ENCODE measurements at places on chromosomes 2 and 18. TPM values are rescaled to one million over a fixed set of nuclear protein-coding genes. Genes with fewer than 3 reads are reported as not detected.

- H3K36me3 ChIP-seq, result no peaks in the 10 kb centered on the region
- no peaks in the 10 kb centered on the region for H3K27me3 ChIP-seq
- H3K4me1 ChIP-seq, result no peaks in the 10 kb centered on the region
- DNase-seq, result no peak
Measured at GRCh38 chr2:179376881-179377280, 112.2 kb upstream of the SESTD1 start.

GRCh38 chr2:164794432-164795231 is 47.0 kb downstream of the COBLL1 start:
- DNase-seq, result no peak
- peak overlapping the region; percentile 14 for H3K27ac ChIP-seq
- H3K36me3 ChIP-seq, result no peaks in the 10 kb centered on the region
- no peaks in the 10 kb centered on the region for H3K27me3 ChIP-seq

- H3K4me3 ChIP-seq, result peak overlapping the region; percentile 89
- peaks cover 15% of the 10 kb centered on the region for H3K4me1 ChIP-seq
- DNase-seq, result no peak
- H3K27ac ChIP-seq, result peak overlapping the region; percentile 95
- H3K36me3 ChIP-seq, result no peaks in the 10 kb centered on the region
Measured at GRCh38 chr2:48315896-48316194, 214.1 kb upstream of the STON1 start.

- H3K27me3 ChIP-seq, result no peaks in the 10 kb centered on the region
- H3K36me3 ChIP-seq, result no peaks in the 10 kb centered on the region
- DNase-seq, result no peak
Measured at GRCh38 chr18:61080954-61081528, 252.2 kb upstream of the CDH20 start.

DNA sequence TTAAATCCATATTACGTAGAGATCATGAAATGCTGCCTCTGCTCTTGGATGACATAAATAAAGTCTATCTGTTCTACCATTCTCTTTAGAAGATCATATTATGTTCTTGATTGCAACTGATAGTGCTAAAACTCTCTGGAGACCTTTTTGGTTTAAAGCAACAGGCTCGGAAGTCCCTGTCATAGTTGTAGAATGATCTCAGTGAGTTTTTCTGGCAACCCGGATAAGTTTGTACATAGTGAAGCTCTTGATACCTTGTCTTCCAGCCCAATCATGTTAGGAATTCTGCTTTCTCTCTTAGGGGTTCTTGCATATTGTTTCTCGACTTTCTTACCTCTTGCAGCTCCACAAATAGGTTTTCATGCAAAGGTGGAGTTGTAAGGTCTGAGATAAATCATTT is 156.1 kb downstream of the TTC27 start:
- H3K4me1 ChIP-seq, result no peaks in the 10 kb centered on the region
- no peak for DNase-seq
- H3K27ac ChIP-seq, result no peak overlapping the region

DNA sequence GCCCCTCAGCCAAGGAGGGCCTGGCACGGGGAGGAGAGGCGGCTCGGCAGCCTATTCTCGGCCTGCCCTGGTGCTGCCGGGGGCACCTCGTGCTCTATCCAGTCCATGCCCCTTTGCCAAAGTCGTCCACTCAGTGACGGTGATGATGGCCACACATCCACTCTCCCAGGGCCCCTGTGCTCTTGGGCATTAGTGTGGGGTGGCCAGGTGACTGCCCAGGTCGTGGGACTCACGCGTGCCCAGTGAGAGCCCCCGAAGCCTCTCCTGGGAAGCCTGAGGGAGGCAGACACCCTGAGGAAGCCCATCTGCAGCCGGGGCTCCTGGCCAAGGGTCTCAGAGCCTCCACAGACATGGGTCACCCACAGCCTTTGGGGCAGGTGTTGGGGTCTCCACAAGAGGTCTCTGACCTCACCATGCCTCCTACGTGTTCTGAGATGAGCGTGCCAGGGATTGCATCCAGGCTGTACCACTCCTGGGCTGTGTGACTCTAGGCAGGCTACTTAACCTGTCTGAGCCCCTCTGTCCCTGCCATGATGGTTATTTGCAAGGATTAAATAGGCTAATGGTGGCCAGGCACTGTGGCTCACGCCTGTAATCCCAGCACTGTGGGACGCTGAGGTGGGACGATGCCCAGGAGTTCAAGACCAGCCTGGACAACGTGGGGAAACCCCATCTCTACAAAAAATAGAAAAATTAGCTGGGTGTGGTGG is 12.9 kb downstream of the RAMP1 start:
- H3K4me3 ChIP-seq, result no peak overlapping the region
- H3K4me1 ChIP-seq, result no peaks in the 10 kb centered on the region
- H3K27me3 ChIP-seq, result no peaks in the 10 kb centered on the region
- no peaks in the 10 kb centered on the region for H3K36me3 ChIP-seq
- DNase-seq, result peak; percentile 63
- H3K27ac ChIP-seq, result peak overlapping the region; percentile 97

DNA sequence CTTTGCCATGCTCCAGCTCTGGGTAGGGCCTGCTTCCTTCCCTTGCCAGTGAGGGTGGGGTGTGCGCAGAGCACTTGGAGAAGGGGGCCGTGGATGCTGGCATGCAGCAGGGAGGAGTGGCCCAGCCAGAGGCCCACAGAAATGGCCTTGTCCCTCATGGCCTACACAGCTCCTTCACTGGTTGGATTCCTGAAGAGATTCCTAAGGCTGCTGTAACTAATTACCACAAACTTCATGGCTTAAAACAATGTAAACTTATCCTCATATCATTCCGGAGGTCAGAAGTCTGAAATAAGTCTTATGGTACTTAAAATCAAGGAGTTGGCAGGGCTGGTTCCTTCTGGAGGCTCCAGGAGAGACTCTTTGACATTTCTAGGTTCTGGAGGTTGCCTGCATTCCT is 195.2 kb downstream of the GLI2 start:
- no peaks in the 10 kb centered on the region for H3K27me3 ChIP-seq
- no peaks in the 10 kb centered on the region for H3K36me3 ChIP-seq
- H3K27ac ChIP-seq, result no peak overlapping the region
- H3K4me3 ChIP-seq, result no peak overlapping the region

- H3K4me1 ChIP-seq, result peaks cover 69% of the 10 kb centered on the region
- no peak overlapping the region for H3K27ac ChIP-seq
- no peak for DNase-seq
- H3K4me3 ChIP-seq, result no peak overlapping the region
- no peaks in the 10 kb centered on the region for H3K36me3 ChIP-seq
Measured at GRCh38 chr2:101770726-101771125, 73.2 kb downstream of the MAP4K4 start.

DNA sequence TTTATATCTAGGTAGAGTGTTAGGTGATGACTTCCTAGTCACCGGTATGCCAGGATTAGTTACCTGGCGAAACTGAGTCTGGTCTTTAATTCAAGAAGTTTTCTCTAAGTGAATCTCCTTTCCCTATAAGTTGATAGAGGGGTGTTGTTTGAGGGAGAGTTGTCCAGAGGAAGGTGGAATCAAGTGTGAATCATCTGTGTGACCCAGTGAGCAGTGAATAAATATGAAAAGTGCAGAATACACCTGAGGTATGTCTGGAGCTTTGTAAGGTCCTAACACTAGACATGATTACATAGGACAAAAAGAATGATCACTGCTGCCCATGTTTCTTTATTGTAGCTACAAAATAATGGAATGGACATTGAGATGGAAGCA is 11.2 kb downstream of the POU3F3 start:
- no peak overlapping the region for H3K27ac ChIP-seq
- no peaks in the 10 kb centered on the region for H3K36me3 ChIP-seq
- no peak overlapping the region for H3K4me3 ChIP-seq
- no peak for DNase-seq
- peaks cover 26% of the 10 kb centered on the region for H3K4me1 ChIP-seq

DNA sequence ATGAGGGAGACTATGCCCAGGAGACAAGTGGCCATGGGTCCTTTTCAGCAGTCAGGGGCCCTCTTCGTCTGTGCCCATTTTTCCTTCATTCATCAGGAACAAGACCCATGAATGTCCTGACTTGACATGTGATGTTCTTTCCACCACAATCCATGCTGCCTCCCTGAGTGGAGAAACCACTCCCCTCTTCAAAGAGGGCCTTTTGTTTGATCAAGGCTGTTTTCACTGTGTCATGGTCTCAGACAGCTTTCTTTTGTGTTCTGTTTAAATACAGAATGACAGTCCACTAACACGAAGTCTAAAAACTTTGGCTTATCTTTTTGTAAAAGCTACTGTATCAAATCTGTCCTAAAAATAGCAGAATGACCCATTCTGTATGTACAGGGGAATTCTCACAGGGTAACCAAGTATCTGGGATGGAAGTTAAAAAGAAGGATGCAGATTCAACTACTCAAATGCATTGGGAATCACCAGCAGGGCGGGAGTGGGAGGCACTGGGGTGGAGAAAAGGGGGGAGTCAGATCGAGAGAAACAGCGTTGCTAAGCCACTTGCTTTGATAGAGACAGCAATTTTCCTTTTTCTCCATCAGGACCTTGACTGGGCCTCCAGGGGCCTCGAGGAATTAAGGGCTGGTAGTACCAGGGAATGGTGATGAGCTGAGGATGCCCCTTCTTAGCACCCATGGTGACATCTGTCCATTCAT is 13.9 kb downstream of the LRP2 start:
- H3K4me3 ChIP-seq, result no peak overlapping the region
- no peaks in the 10 kb centered on the region for H3K27me3 ChIP-seq
- no peak overlapping the region for H3K27ac ChIP-seq
- H3K4me1 ChIP-seq, result no peaks in the 10 kb centered on the region
- no peak for DNase-seq

DNA sequence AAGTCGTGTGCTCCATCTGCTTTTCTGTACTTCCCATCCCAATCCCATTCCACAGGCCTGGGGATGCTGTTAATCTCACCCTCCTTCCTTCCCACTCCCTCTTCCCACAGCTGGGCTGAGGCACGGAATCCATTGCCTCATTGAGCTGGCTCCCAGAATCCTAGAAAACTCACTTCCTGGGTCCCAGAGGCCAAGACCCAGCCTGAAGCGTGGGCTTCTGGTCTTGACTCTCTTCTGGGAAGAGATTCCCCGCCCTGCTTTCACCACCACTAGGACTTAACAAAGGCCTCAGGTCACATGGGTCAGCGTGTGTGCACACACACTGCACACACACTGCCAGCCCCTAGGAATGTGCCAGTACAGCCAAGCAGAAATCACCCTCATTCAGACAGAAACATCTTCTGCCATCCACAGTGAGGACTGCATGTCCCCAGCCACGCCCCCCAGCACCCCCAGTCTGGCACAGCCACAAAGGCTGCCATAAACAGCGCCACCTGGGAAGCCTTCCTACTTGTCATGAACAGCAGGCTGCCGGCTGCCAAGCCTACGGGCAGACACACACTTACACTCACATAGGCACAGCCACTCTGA is 165.8 kb downstream of the TNS1 start:
- H3K27me3 ChIP-seq, result no peaks in the 10 kb centered on the region
- DNase-seq, result peak; percentile 97
- H3K4me1 ChIP-seq, result no peaks in the 10 kb centered on the region
- H3K4me3 ChIP-seq, result no peak overlapping the region
- peaks cover 43% of the 10 kb centered on the region for H3K36me3 ChIP-seq

Gene ZNF2
- 3.1 TPM for total RNA-seq

Gene ATP8B1
- 8.1 TPM for total RNA-seq

Gene FSIP2
- total RNA-seq, result 0.55 TPM

Gene LRP2
- total RNA-seq, result not detected

Gene MC2R
- not detected for total RNA-seq

Gene ERCC3
- 35.3 TPM for total RNA-seq

Gene EFHD1
- total RNA-seq, result 8.7 TPM

Gene NRP2
- total RNA-seq, result 207 TPM

Gene SERPINB13
- not detected for total RNA-seq

Gene CDKL4
- 1.8 TPM for total RNA-seq

Gene SCN2A
- total RNA-seq, result 0.33 TPM

Gene ALKAL2
- total RNA-seq, result 2.7 TPM

Data from sigmoid colon (tissue), 7 donors.